Activated CD8-positive, alpha-beta memory T cell treated with anti-CD3 and anti-CD28 coated beads, Interleukin-2, amount 50 U/mL, for 4 hours (primary cell): ENCODE measurements at places on chromosomes 2 and 18.

- no peak for DNase-seq
Measured at GRCh38 chr2:105301646-105302045, 27.9 kb downstream of the TGFBRAP1 start.

GRCh38 chr2:68566362-68566761, 77.0 kb upstream of the PROKR1 start:
- DNase-seq, result no peak

- peak; percentile 39 for DNase-seq
Measured at GRCh38 chr2:23925702-23926289, 1.1 kb downstream of the ATAD2B start.

DNA sequence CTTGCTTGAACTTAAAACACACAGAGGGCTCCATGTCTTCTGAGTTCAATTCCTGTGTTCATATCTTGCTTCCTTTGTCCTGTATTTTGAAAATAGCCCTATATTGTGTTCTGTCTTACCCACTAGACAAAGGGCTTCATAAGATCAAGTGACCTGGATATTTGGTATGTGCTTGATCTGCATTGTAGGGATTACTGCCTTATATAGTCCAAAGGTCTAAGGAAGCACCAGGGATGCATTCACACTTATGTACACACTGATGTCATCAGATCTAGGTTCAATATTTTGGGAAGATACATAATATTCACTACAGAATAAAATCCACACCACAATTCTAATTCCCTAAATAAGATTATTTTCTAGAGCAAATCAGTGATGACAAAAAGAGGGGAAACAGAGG, 278.0 kb upstream of the KYNU start:
- no peak for DNase-seq

- DNase-seq, result no peak
Measured at GRCh38 chr2:40201425-40201824, 250.5 kb downstream of the SLC8A1 start.
